Left renal cortex interstitium (tissue), 4 donors: ENCODE measurements at places on chromosomes 2 and 18.

GRCh38 chr2:219095406-219095935 lies 34.8 kb upstream of the IHH start:
- no peak for DNase-seq

GRCh38 chr2:10447895-10448575 lies at the start of gene ODC1:
TSS of gene ODC1 (minus strand) at chr2:10448327. CDS start at chr2:10445032, 3,295 bp downstream.
- peak; percentile 77 for DNase-seq

GRCh38 chr2:127407091-127407490 lies 11.1 kb upstream of the PROC start:
- DNase-seq, result no peak

DNA sequence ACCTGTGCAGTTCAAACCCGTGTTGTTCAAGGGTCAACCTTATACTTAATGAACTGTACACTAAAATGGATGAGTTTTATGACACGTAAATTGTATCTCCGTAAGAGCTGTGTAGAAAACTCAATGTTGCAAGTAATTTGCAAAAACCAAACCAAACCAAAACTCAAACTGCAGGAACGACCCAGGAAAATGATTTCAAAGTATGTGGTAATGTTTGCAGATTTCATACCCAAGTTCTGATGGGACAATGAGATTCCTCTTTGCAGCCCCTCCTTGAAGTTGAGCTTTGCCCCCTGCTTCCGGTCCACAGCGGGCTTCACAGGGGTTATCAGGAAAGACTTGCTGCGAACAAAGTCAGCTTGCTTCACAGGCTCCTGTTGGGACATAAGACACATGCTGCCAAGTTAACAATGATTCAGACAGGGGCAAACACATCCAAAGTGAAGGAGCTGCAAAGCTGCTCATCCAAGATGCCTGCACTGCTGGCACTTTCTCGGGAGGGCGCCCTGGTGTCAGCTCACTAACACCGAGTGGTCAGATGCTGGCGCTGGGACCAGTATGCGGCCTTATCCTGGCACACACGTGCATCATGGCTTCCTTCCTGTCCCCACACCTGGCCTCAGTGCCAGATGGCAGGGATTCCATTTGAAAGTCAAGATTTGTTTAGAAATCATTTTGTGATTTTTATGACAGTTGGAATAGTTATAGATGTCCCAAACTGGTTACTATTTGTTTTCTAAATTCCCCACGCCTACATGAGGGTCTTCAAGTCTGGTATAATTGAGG lies 65.2 kb upstream of the MGAT4A start:
- DNase-seq, result no peak

DNA sequence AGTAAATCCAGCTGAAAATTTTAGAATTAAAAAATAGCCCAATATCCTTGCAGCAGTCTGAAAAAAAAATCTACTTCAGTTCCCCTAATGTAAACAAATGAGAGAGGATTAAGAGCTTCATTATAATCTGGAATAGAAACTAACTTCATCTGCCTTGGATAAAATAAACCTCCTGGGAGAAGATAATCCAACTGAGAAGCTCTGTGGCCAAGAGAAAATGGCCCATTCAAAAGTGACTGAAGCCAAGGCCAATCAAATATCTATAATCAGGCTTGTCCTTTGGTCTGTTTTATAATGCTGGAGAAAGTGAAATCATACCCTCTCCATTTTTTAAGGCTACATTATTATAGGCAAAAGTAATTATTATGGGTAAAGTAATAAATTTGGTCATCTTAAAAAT lies 110.0 kb downstream of the NEB start:
- DNase-seq, result no peak

DNA sequence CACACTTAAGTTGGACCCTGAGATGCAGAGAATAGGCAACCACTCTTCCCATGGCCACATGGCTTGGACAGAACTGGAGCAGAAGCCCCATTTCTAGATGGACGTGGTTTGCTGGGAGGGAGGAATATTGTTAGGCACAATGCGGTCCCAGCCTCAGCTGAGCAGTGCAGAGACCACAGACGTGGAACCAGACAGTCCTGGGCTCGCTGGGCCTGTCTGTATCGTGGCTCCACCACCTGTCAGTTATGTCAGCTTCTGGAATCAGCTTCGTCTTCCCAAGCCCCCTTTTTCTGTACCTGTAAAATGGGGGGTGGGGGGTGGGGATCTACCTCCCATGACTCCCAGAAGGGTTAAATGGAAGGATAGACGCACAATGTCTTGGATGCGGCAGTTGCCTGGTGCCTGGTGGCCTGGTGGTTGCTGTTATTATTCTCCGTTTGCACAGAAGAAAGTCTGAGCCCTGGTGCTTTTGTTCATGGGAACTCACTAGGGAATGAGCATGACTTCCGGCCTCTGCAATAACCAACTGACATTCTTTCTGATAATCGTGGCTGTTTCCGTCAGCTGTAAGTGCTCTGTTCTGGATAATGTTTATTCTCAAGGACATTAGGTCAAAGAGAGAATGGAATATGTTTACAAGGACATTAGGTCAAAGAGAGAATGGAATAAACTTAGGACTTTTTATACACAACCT lies 31.4 kb downstream of the COLEC11 start:
- no peak for DNase-seq

- no peak for DNase-seq
Observed at GRCh38 chr2:70141212-70141901, 49.5 kb downstream of the C2orf42 start.

- DNase-seq, result no peak
Observed at GRCh38 chr2:217636991-217637561, 365.7 kb downstream of the TNS1 start.

- DNase-seq, result no peak
Observed at GRCh38 chr2:40439473-40439872, 12.4 kb downstream of the SLC8A1 start.

DNA sequence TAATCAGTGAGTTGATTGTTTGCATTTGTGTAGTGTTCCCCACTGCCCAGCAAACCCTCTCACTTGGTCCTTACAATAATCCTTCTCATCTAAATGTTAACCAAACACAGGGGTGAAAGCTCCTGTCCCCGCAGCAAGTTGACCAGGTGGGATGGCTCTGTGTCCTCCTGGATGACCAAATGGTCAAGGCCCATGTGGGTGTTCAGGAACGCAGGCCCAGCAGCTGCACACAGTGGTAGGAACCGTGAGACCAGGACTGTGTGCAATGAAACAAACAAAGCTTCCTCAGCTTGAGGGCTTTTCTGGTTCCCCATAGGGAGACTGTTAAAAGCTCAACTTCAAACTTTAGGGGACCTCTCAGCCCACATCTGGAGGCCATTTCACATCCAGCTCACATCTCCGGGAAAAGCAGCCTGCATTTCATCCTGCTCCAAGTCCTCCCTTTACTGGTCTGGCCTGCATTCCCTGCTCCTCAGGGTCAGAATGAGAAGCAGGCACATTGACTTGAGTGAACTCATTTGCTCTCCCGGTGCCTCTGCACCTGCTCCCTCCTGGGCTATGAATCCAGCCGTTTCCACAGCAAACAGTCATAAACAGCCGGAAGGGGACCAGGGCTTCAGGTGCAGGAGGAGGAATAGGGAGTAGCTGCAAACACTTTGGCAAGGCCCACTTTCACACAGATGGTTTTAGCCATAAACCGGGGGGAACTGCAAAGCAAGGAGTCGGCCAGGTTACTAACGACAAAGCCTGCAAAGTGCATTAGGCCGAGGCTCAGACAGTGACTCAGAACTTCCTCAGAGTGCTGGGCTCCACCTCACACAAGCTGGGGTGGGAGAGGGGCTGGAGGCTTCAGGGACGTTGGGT lies 144.7 kb downstream of the CAPN13 start:
- DNase-seq, result peak; percentile 40

DNA sequence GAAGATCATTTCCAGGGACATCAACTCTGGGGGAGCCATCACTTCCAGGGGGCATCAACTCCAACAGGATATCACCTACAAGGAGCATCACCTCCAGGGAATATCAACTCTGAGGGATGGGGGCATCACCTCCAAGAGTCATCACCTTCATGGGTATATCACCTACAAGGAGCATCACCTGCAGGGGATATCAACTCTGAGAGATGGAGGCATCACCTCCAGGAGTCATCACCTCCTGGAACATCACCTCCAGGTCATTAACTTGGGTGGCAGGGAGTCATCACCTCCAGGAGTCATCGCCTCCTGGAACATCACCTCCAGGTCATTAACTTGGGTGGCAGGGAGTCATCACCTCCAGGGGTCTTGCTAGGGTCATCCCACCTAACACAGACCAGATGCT lies 167.6 kb downstream of the NDUFA10 start:
- DNase-seq, result no peak

- DNase-seq, result no peak
Observed at GRCh38 chr2:27946530-27947060, 56.1 kb downstream of the BABAM2 start.

- DNase-seq, result no peak
Observed at GRCh38 chr2:42492691-42493467, 903 bp downstream of the KCNG3 start.

DNA sequence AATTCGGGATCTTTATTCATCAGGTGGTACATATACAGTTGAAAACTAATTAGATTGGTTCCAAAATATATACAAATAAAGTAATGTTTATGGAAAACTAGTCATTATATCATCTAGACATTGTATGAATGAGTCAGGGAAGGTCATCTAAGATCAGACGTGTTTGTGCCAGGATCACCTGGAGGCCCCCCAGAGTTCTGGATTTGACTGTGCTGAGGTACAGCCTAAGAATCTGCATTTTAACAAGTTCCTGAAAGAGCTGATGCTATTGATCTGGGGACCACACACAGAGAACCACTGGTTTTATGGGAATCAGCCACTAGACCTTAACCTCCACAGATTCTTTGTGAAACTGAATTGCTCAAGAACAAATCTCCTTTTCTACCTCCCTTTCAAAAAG lies 43.2 kb downstream of the PARD6G start:
- no peak for DNase-seq

GRCh38 chr2:110980339-110981062 lies 140.2 kb upstream of the BCL2L11 start:
- no peak for DNase-seq

- DNase-seq, result no peak
Observed at GRCh38 chr2:239267288-239267951, 133.4 kb downstream of the HDAC4 start.

DNA sequence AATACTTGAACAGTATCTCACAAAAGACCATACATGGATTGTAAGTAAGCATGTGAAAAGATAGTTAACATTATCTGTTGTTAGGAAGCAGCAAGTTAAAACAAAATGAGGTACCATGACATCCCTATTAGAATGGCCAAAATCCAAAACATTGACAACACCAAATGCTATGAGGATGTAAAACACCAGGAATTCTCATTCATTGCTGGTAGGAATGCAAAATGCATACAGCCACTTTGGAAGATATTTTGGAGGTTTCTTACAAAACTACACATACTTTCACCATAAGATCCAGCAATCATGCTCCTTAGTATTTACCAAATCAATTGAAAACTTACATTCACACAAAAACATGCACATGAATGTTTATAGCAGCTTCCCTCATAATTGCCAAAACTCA lies 30.9 kb upstream of the ICOS start:
- no peak for DNase-seq

GRCh38 chr2:124211461-124211860 lies 186.4 kb downstream of the CNTNAP5 start:
- no peak for DNase-seq

GRCh38 chr2:186733414-186733813 lies 39.6 kb downstream of the FAM171B start:
- DNase-seq, result no peak

- no peak for DNase-seq
Observed at GRCh38 chr18:11960743-11961380, 20.4 kb upstream of the IMPA2 start.

GRCh38 chr2:162175714-162176113 lies 23.7 kb upstream of the GCG start:
- no peak for DNase-seq

- DNase-seq, result no peak
Observed at GRCh38 chr2:159939946-159940345, 122.5 kb downstream of the PLA2R1 start.

- DNase-seq, result no peak
Observed at GRCh38 chr2:160124571-160124970, 62.2 kb upstream of the PLA2R1 start.

GRCh38 chr2:200138391-200139124 lies 167.9 kb upstream of the SPATS2L start:
- DNase-seq, result no peak

DNA sequence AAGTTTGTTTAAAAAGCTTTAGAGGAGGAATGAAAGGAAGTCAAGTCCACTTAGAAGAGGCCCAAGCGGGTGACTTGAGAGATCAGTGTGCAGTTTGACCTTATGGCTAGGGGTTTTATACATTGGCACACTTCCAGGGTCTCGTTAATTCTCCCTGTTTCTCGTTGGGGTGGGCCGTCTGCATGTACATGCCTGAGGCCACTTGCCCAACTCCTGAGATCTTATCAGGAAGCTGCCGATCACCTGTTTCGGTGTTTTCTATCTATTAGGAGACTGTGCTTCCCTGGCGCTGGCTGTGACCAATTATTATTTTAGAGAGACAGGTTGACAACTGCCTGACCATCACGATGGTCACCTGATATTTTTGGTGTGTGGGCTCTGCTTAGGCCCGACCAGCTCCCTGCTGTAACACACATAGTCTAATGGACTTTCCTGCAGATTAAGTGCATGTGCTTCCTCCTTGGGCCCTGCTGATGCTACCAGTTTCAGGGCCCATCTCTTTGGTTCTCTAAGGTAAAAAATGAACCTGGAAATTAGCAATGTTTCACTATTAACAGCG lies 31.0 kb upstream of the MSH6 start:
- DNase-seq, result no peak

DNA sequence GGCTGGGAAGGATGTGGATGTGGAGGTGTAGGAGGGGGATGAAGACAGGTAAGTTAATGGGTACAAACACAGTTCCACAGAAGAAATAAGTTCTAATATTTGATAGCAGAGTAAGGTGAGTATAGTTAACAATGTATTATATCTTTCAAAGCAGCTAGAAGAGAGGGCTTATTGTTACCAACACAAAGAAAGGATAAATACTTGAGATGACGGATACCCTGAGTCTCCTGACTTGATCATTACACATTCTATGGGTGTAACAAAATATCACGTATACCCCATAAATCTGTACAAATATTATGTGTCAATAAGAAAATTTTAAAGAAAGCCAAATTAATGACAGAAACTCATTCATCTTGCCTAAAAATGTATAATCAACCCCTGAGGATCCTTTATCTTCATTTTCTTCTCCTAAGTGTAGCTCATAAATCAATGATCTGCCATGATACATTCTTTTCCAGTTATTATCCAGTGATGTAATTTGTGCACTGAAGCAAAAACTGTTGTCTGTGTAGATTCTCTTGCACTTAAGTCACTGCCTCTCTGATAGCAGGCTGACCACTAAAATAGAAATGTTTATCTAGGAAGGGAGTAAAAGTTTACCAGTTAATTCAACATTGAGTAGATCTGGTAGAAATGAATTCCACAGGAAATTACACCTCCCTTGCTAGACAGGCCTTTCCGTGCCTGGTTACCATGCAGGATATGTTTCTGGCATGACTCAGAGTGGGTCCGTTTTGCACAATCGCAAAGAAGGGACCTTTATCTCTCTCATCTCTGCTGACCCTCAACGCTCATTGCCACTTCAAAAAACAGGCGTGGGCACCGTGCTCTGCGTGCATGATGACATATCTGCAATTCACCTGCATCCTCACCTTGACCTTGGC lies 249.7 kb upstream of the NCKAP5 start:
- DNase-seq, result no peak

- DNase-seq, result no peak
Observed at GRCh38 chr2:45834858-45835257, 183.4 kb downstream of the PRKCE start.

- DNase-seq, result no peak
Observed at GRCh38 chr2:136118819-136119716, 1.1 kb upstream of the CXCR4 start.
